ENCODE measurements at places on chromosomes 13 and 19.
A peak's percentile ranks its signal among the peaks of the same experiment; 100 is the strongest.

GRCh38 chr13:48120241-48120640, 25.3 kb upstream of the MED4 start:
- DNase-seq: no peak

GRCh38 chr19:17125728-17126677, 50.4 kb downstream of the MYO9B start:
- no peak for DNase-seq

DNA sequence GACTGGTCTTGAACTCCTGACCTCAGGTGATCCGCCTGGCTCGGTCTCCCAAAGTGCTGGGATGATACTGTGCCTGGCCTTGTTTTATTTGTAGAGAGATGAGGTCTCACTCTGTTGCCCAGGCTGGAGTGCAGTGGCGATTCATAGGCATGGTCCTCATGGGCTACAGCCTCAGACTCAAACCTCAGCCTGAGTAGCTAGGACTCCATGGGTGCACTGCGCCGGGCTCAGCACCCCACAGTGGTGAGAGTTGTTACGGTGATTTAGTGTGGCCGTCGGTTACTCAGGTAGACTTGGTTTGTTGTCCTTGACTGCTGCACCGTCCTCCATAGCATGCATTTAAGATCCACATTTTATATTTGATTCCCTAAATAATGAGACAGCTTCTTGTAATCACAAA, 80.7 kb downstream of the SLC6A16 start:
- no peak for DNase-seq

DNA sequence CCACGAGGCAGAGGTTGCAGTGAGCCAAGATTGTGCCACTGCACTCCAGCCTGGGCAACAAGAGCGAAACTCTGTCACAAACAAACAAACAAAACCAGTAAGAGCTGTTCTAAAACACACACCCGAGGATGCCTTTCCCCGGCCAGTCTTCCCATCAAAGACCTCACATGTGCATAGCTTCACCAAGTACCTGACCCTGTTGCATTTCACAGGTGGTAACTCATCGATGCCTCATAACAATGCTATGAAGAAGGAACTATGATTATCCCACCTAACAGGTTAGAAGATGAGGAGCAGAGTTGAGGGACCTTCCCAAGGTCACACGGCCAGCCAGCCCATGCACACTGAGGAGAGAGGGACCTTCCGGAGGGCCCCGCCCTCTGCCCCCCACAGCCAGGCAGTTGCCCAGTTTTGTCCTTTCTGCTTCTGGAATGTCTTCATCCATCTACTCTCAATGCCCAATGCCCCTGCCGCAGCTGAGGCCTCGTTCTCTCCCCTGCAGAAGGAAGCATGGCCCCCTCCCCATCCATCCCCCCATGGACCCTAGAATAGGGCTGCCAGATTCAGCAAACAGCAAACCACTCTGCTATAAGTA, 16.8 kb upstream of the LENG8 start:
- DNase-seq: no peak

DNA sequence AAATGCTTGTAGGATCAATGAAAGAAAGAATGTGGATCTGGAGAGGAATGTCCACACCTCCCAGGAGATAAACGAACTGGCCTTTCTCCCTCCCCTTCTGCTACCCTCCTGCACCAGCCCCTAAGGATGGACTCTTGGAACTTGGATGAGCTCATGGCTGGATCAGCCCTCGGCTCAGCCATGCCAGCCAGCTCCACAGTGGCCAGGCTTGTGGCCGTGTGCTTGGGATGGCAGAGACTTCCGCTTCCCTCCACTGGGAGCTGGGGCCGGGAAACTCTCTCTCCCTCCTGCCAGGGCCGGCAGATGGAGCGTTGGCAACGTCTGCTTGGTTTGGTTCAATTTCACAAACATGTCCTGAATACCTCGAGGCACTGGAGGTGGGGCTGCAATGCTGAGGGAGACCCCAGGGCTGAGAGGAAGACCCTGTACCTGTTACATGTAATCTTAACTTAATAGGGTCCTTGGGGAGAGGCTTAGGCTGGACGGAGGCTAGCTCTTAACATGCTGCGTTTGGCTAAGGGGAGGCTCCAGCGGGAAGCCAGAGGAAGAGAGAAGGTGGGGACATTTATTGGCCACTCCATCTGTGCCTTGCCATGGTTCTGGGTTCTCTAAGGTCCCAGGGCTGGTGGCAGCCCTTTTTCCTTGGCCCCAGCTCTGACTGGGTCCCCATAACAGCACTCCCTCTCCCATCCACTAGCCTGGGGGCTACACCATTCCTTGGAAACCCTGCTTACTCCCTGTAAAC, 152.5 kb downstream of the IER2 start:
- DNase-seq: no peak

- DNase-seq: no peak
Measured at GRCh38 chr19:10878253-10878652, 6.9 kb downstream of the CARM1 start.

- DNase-seq: peak; percentile 75
Measured at GRCh38 chr19:29941828-29942403, at the start of gene URI1. TSS of gene URI1 (plus strand) at chr19:29942239. CDS start at chr19:29942548, 309 bp downstream.

DNA sequence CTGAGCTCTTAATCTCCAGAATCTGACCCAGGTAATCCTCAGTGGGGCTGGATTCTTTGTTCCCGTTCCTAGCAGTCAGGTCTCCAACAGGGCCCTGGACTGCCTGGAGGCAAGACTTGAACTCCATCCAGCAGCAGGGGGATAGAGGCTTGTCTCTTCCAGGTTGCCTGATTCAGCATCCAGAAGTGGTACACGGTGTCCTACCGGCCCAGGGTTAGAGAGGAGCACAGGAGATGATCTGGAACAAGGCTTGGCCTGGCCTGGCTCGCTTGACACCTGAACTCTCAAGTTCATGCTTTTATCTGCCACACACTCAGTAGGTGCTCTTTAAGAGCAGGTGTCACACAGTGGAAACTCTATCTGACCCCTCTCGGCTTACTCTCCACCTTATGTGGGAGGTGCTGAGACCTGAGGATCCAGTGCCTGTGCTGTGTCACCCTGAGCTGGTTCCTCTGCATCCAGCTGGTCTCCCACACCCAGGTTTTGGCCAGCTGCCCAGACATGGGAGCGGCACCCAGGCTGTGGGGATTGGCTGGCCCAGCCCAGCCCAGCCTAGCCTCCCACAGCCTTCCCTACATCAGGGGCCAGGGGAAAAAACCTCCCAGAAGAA, at the start of gene CYP4F3:
Gene CYP4F3, plus strand, starts transcription at position 604 of the 610 bp plus-strand sequence. CDS start 519 bp downstream, outside the sequence.
- DNase-seq: peak; percentile 86

- no peak for DNase-seq
Measured at GRCh38 chr19:3146677-3147100, 10.9 kb downstream of the GNA15 start.

DNA sequence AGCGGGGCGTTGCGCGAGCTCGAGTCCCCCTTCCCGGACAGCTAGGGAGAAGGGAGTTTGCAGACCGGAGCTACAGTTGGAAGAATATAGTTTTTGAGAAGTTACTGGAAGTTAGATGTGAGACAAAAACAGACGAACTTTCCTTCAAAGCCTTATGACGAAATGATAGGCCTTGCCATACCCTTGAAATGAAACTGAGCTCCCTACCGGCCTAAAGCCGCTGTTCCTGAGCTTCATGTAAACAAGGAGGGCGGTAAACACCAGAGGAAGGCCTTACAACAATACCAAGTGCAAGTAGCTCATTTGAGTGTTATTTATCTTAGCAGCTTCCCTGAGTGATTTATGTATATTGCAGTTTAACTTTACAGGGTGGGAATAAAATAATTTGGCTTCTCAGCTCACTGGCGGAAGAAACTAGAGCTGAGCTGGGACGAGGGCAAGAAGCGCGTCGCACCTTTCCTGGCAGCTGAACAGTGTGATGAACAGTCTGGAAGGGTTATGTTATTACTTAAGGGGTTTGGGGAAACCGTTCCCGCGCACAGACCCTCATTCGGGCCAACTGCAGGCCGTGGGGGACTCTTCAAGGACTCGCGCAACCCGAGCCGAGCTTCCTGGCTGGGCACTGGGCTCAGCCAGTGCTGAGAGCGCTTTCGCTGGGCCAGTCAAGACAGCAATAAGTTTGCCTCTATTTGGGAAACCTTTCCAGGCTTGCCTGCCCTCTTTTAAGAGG, 111.2 kb downstream of the KCNRG start:
- DNase-seq: no peak

GRCh38 chr13:110853235-110853721, 61.6 kb downstream of the ANKRD10 start:
- no peak for DNase-seq

GRCh38 chr13:80168089-80168850, 172.7 kb downstream of the SPRY2 start:
- no peak for DNase-seq

GRCh38 chr19:1003283-1003682, 3.1 kb downstream of the GRIN3B start:
- DNase-seq: no peak

DNA sequence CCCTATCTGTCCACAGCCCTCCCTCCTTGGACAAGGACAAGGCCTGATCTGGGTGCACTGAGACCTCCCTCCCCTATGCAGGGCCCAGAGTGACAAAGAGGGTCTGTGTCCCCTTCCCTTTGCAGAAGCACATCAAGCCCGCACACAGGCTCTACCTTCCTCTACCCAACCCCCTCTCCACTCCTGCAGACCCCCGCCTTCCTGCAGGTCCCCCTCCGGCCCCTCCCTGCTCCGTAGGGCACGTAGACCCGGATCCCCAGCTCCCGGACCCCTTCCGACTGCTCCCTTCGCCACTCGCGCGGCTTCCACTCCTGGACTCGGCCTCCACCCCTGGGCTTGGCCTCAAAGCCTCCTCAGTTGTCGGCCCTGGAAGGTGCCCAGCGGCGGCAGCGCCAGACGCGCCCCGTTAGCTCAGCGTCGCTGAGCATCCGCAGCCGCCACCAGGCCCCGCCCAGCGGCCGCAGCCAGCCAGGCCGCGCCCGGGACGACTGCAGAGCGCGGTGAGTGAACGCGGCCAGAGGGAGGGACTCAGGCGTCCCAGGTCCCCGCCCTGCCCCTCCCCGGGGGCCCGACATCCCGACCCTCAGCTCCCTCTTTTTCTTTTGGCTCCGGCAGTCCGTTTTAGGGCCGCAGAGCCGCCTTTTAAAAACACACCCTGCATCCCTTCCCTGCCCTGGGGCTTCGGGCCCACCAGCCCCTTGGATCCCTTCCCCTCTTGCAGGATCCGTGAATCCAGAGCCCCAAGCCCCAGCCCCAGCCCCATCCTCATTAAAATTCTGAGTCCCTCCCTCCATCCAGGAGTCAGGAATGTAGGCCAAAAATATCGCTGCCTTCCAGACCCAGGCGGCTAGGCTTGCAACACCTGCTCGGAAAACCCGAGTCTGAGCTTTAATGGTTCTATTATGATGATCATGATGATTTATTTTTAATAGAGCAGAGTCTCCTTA, 1.5 kb upstream of the MYADM start:
- DNase-seq: no peak

DNA sequence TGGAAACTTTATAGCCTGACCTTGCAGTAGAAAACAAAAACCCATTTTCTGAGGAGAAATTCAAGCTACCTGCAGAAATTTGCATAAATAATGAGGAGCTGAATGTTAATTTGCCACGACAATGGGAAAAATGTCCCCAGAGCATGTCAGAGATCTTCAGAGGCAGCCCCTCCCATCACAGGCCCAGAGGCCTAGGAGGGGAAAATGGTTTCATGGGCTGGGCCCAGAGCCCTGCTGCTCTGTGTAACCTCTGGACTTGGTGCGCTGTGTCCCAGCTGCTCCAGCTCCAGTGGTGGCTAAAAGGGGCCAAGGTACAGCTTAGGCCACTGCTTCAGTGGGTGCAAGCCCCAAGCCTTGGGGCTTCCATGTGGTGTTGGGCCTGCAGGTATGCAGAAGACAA, 257.9 kb downstream of the NHLRC3 start:
- DNase-seq: no peak

DNA sequence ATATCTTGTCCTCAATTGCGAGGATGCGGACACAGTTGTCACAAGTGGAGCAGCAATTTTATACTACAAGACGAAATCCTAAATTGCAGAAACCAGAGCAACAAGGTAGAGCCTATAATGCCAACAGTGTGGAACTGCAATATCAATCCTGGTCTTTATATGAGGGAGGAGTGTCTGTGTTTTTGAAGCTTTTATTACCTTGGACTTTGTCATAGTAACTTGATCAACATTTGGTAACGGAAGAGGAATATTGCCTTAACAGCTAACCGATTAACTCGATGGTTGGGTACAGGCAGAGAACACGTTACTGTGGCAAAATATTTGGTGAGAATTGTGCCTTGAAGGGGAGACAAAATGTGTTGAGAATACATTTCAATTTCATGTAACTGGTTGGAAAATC, 661.5 kb downstream of the FGF9 start:
- no peak for DNase-seq

DNA sequence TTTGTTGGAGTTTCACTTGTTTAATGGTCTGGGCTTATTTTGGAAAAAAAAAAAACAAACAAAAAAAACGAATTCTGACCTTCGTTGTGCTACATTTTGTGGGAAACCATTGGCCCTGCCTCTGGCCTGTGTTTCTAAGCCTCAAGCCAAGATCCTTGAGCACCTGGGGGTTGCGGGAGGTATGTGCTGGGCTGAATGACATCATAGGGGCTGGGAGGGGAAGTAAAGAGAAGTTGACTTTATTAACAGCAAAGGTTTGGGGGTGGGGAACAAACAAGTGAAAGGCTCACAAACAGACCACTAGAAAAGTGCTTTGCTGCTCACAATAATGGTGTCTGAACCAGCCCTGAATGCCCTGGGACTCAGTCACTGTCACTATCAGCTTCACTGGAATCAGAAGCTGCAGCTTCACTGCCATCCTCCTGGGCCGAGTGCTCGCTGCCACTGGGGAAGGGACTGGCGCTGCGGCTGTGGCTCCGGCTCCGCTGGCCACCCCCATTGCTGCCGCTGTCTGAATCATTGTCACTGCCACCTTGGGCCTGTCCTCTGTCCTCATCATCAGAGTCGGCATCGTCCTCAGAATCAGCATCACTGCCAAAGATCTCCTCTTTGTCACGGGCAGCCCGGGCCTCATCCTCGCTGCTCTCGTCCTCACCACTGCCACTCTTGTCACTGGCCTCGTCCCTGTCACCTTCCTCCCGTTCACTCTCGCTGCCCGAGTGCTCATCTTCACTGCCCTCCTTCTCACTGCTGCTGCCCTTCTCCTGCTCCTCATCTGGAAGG, 5.1 kb downstream of the PAF1 start:
- no peak for DNase-seq

GRCh38 chr19:55206664-55207500, 2.4 kb downstream of the PTPRH start:
- DNase-seq: peak; percentile 94

DNA sequence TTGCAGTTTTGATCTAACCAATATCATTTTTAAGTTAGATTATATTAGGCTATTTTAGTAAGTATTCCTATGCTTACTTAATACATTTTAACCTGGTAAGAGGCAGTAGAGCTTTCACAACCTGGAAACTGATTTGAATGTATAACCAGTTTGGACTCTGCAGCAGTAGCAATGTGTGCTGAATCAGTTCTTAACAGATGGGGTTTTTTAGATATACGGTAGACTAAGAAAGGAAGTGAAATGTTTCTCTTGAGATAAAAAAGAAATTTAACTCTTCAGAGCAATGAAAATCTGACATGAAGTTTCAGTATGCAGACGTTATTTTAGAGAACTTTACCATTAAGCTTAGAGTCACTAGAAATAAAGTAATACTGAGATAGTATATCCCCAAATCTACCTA, 2.7 kb downstream of the NBEA start:
- DNase-seq: no peak

- DNase-seq: no peak
Measured at GRCh38 chr19:41297628-41298347, 12.2 kb upstream of the CCDC97 start.

GRCh38 chr13:69556540-69557196, 551.0 kb upstream of the ATXN8OS start:
- no peak for DNase-seq
